Thoracic aorta (tissue), 2 donors: ENCODE measurements at places on chromosomes 12 and 14. TPM values are rescaled to one million over a fixed set of nuclear protein-coding genes. Genes with fewer than 3 reads are reported as not detected.

GRCh38 chr12:121428883-121429282, 29.0 kb downstream of the RNF34 start:
- H3K36me3 ChIP-seq = peaks cover 58% of the 10 kb centered on the region
- H3K4me1 ChIP-seq = no peaks in the 10 kb centered on the region
- no peak overlapping the region for H3K27ac ChIP-seq
- no peak overlapping the region for H3K4me3 ChIP-seq

GRCh38 chr14:33985242-33985641, 34.4 kb upstream of the EGLN3 start:
- no peak for DNase-seq
- no peak overlapping the region for H3K4me3 ChIP-seq
- H3K27ac ChIP-seq = no peak overlapping the region
- H3K36me3 ChIP-seq = no peaks in the 10 kb centered on the region

DNA sequence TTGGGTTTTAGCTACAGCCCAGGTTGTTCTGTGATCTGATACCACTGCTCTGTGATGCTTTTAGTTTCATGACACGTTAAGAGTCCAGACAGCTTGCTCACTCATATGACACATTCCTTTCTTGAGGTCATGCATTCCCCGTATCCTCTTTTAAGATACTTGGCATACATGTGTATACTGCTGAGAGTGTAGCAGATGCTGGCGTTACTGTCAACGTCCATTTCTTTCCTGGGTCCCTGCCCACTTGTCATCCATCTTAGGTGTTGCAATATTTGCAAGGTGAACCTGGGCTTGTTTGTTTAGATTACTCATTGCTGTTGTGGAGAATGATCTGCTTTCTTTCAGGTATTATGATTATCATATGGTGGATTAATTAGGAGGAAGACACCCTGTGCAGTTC, 9.1 kb upstream of the EMP1 start:
- no peak for DNase-seq
- no peak overlapping the region for H3K27ac ChIP-seq
- no peak overlapping the region for H3K4me3 ChIP-seq
- no peaks in the 10 kb centered on the region for H3K27me3 ChIP-seq
- H3K4me1 ChIP-seq = peaks cover 9% of the 10 kb centered on the region

DNA sequence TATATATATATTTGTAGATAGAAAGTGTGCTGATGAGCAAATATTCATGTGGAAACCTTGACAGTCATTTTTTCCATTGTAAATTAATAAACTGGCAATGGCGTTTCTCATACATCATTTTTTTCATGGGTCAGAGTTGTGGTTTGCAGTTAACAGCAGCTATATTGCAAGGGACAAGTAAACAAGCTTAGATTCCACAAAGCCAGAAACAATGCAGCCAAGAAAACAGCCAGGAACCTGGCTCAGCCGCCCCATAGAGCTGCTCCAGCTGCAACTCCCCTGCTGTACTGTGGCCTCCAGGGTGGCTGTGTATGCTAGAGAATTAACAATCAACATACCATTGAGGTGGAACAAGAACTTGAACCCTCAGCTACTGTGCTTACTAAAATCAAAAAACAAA, 298.2 kb downstream of the TMEM132D start:
- H3K27me3 ChIP-seq = no peaks in the 10 kb centered on the region
- no peak overlapping the region for H3K4me3 ChIP-seq
- H3K36me3 ChIP-seq = no peaks in the 10 kb centered on the region
- H3K4me1 ChIP-seq = no peaks in the 10 kb centered on the region

- no peak overlapping the region for H3K4me3 ChIP-seq
- H3K27me3 ChIP-seq = no peaks in the 10 kb centered on the region
- DNase-seq = no peak
- H3K4me1 ChIP-seq = peaks cover 9% of the 10 kb centered on the region
Observed at GRCh38 chr12:5264006-5264405, 167.9 kb upstream of the NTF3 start.

The SERPINA10 gene
- total RNA-seq = 0.28 TPM
